T-helper 2 cell treated with Interferon-gamma antibody and Interleukin-4, amounts not matched to agents 5 μg/mL and 100 μg/mL, for 36 hours (primary cell): ENCODE measurements at places on chromosomes 12 and 14.

DNA sequence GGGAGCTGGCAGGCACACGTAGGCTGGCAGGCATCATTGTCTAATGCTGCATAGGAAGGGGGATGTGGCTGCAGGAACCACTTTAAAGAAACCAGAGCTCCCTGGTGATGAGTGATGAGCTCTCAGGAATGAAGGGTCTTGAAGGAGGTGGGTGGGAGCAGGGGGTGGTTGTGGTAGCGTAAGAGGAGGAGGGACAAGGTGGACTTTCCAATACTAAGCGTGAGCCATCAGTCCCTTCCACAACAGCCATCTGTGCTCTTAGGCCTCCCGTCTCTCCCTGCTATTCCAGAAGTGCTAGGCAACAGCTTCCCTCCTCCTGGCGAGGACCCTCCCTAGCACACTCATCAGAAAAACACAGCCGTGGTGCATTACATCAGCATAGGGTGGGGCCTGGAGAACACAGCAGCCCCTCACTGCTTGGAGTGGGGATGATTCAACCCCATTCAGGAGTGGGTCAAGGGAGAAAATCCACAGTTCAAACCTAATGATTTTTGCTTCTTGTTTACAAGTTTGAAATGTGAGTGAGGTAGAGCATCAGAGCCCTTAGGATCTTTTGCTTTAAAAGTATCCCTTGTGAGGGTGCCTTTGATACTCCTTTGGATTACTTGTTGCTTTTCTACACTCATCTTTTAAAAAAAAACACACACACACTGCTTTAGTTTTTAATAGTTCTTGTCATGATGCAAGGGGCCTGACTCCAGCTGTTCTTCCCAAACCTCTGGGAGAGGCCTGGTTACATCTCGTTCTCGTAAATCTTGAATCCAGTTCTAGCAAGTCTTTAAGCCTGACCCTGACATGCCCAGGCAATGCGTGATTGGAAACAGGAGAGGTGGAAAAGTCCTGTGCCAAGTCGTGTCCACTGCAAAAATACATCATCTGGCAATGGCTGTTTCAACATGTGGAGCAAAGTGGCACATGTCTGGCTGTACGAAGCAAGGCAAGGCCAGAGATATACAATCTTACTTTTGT is 356.4 kb upstream of the DDHD1 start:
- DNase-seq = no peak

DNA sequence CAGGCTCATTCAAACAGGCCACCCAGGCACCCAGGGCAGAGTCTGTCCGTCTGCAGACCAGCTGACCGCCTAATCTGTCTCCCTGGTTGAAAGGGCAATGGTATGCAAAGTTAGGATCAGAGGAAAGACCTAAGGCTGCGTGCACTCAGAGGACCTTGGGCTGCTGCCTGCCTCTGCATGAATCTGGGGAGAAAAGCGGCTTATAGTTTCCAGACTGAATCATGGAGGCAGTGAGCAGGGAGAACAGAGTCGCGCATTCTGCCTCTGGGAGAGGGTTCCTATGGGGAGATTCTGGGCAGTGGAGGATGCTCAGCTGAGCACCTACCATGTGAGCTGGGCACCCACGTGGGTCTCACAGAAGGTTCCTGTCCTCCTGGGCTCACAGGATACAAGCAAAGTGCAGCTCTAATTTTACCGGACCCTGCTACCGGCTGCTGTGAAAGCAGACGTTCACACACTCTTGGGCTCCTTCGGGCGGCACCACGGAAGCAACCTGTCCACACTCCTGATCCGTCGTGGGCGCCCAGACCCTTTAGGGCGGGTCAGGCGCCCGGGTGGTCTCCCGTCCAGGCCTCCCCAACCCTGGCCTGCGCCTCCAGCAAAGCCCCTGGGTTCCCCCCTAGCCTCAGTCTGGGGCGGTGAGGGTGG is 772 bp downstream of the SCARB1 start:
- DNase-seq = no peak

GRCh38 chr12:54341378-54342300 is 16.7 kb downstream of the COPZ1 start:
- no peak for DNase-seq

DNA sequence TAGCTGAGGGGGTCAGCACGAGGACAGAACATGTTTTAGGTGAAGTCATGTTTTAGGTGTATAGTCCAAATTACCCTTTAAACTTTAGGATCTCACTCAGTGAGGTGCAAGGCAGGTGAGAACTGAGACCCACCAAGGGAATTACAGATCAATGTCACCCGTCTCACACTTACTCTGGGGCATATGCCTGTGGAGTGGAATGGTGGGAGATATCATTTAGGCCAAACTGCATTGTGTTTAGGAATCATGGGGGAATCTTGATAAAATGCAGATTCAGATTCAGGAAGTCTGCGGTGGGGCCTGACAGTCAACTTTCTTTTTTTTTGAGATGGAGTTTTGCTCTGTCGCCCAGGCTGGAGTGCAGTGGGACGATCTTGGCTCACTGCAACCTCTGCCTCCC is 17.8 kb downstream of the FBXW8 start:
- DNase-seq = no peak

DNA sequence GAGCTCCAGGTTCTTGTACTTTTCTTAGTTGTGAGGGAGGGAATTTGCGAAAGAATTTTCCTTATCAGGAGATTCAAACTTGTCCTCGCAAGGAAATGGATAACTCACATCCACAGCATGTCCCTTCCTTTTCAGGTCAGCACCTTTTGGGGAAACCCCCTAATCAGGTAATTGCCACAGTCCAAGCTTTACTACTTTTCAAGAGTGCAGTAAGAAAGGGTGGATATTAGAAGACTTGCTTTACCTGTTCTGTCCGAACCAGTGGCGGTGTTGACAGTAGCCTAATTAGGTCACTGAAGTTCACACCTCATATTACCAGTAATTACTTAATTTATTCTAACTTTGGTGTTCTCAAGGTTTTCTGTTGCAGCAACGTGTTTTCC is 6.7 kb upstream of the C12orf50 start:
- DNase-seq = no peak

- no peak for DNase-seq
These were observed 45.7 kb upstream of the MEG3 start for GRCh38 chr14:100780246-100780645.

DNA sequence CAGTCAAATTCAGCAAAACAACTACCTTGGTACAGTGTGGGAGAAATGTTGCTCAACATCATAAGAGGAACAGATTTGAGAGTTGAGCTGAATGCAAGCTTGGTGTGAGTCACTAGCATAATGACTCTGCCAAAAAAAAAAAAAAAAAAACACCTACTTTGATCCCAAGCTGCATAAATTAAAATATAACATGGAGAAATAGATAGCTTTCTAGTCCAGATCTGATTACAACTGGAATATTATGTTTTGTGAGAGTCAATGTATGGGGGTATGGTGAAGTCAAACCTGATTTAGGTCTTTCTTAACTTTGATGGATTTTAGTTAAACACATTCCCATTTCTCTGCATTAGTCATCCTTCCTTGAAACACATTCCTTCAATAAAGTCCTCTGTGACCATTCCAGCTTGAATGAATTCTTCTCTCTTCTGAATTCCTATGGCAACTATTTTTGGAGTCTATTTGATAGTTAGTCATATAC is 188.1 kb downstream of the SLC5A8 start:
- no peak for DNase-seq

GRCh38 chr12:119153477-119154434 is 25.0 kb upstream of the HSPB8 start:
- no peak for DNase-seq

DNA sequence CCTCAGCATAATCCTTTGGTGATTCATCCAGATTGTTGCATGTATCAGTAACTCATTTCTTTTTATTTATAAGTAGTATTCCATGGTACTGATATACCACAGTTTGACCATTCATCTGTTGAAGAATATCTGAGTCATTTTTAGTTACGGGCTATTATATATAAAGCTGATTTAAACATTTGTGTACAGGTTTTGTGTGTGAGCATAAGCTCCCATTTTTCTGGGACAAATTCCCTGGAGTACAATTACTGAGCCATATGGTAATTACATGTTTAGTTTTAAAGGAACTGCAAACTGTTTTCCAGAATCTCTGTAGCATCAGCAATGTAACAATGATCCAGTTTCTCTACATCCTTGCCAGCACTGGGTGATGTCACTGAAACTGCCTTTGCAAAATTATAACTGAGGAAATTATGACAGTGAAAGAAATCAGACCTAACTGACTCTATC is 236.2 kb upstream of the KRR1 start:
- no peak for DNase-seq

GRCh38 chr14:106372870-106373652 is 846.7 kb downstream of the TMEM121 start:
- DNase-seq = peak; percentile 72

GRCh38 chr12:74105434-74105833 is 432.2 kb upstream of the ATXN7L3B start:
- no peak for DNase-seq

- no peak for DNase-seq
These were observed at the start of gene GLI1 for GRCh38 chr12:57459750-57460467. GLI1 (plus strand) TSS chr12:57459785; CDS start chr12:57463692, 3,907 bp downstream.
